ENCODE measurements at places on chromosomes 11 and 22. TPM values are rescaled to one million over a fixed set of nuclear protein-coding genes. Genes with fewer than 3 reads are reported as not detected.

HEPN1 gene
- not detected for polyA plus RNA-seq

APOL5 gene
- 1.3 TPM for polyA plus RNA-seq

DNAJB7 gene
- polyA plus RNA-seq, result not detected

PKP3 gene
- polyA plus RNA-seq, result not detected

OR6A2 gene
- not detected for polyA plus RNA-seq

OR51F2 gene
- polyA plus RNA-seq, result not detected

GRCh38 chr11:114564831-114565230, 5.2 kb upstream of the NXPE1 start:
- DNase-seq, result peak; percentile 59

DNA sequence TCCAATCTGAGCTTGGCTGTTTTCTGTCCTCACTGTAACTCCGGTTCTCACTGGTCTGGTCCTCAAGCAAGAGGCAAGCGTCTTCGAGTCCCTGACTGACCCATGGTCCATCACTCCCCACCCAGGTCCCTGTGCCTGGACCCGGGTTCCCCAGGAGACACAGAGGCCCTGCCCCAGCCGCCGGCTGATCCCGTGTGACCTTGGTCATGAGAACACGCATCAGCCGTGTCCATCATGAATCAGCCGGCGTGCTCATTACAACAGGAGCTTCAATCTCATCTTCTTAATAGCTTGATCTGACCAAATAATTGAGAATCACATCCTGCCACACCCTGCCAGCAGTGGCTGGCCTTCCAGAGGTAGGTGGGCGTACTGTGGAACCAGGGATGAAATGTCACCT, 545.1 kb downstream of the BRD1 start:
- DNase-seq, result no peak

- DNase-seq, result no peak
Measured at GRCh38 chr22:27577574-27577969, 224.0 kb downstream of the MN1 start.

GRCh38 chr22:31340765-31341247, 5.3 kb downstream of the PATZ1 start:
- no peak for DNase-seq

GRCh38 chr22:48449466-48450187, 1378.0 kb downstream of the BRD1 start:
- no peak for DNase-seq

DNA sequence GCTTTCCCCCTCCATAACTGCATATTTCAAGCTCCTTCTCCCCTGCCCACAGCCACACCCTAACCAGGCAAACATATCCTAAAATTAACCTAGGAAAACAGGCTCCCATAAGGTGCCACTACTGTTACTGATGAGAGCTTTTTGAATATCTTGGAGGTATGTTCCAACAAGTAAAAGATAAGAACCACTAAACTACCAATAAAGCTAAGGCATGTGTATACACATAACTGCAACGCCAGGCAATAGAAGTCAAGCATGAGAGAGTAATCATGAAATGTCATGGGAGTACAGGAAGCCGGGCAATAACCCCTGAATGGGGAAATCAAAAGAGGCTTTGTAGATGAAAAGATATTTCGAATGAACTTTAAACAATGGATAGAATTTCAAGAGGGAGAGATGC, 9.3 kb downstream of the MMP13 start:
- no peak for DNase-seq

DNA sequence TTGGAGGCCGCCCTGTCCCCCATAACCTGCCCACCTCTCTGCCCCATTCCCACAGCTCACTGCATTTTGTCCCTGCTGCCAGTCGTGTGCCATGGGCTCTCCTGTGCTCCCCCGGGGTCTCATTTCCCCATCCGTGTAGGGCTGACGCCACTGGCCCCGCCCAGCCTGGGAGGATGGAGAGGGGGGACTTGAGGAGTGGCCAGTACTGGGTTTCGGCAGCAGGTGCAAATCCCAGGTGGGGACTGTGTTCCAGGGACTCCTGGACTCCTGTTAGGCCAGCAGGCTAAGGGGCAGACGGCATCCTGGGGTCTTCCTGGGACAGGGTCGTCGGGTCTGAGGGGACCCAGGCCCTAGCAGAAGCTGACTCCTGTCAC, 1.2 kb upstream of the MYO7A start:
- DNase-seq, result no peak

DNA sequence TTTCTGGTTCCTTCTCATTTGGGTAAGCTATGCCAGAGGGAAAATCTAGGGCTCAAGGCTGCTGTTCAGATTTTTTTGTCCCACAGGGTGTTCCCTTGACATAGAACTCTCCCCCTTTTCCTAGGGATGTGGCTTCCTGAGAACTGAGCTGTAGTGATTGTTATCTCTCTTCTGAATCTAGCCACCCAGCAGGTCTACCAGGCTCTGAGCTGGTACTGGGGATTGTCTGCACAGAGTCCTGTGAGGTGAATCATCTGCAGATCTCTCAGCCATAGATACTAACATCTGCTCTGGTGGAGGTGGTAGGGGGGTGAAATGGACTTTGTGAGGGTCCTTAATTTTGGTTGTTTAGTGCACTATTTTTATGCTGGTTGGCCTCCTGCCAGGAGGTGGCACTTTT, 167.3 kb upstream of the PGR start:
- DNase-seq, result no peak

GRCh38 chr11:61295596-61295926, 445 bp upstream of the VWCE start:
- no peak for DNase-seq

- no peak for DNase-seq
Measured at GRCh38 chr11:17550450-17551346, 3.6 kb downstream of the OTOG start.

DNA sequence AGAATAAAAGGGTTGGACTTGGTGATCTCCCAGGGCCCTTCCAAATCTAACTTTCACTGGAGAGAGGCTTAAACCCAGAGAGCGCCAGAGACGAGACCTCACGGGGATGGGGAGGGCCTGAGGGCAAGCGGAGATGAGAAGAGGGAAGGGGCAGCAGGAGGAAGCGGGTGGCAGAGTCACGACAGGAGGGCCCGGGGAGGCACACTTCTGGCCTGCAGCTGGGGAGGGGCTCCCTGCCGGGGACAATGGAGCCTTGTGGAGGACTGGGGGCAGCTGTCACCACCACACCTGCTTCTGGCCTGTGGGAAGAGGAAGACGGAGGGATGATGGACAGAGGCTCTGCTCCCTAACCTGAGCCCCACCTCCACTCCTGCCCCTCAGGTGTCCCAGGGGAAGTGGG, 40.2 kb downstream of the PDE2A start:
- DNase-seq, result no peak

DNA sequence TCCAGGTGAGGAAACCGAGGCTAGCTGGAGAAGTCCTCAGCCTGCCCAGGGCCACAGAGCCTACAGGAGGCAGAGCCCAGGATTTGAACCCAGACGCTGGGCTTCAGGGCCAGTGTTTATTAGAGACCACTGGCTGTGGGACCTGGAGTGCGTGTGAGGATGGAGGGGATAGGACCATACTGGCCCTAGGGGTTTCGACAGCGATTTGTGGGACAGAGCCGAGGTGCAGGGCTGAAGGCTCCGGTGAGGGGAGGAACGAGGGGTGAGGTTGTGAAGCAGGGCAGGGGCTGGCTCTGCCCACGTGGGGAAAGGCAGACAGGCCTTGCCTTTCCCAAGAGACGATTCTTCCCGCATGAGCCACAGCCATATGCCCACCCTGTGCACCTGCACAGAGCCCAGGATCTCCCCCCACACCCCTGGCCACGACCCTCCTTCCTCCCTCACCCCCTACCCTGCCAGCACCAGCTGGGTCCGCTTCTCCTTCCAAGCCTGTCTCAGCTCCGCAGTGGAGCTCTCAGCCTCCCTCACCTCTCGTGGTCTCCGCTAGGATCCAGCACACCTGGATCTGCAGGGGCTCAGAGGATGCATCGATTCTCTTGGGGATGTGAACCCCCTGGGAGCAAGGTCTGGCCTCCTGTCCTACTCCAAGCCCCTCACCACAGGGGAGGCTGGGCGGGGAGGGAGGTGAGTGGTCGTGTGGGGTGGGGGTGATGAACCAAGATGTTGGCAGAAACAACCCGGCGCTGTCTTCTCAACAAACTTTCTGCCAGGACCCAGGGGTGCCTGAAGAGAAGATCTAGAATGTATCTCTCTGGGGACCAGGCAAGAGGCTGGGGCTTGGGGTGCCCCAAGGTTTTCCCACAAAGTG, 58.4 kb downstream of the RTL6 start:
- no peak for DNase-seq

GRCh38 chr11:31865606-31866300, 54.6 kb upstream of the PAX6 start:
- DNase-seq, result no peak

DNA sequence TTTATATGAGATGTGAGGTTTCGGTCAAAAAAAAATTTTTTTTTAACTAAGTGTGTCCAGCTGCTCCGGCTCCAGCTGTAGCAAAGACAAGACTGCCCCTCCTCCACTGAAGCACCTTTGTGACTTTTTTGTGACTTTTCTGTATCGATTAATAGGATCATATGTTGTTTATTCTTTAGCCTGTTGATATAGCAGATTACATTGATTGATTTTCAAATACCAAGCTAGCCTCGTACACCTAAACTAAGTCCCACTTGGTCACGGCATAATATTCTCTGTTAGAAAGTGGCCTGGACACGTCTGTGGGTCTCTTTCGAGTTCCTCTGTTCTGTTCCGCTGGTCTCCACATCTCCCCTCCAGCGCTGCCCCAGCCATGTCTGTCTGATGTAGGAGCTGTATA, 126.8 kb downstream of the IGLL1 start:
- DNase-seq, result no peak

GRCh38 chr11:10805741-10806140, 3.0 kb downstream of the EIF4G2 start:
- DNase-seq, result no peak

DNA sequence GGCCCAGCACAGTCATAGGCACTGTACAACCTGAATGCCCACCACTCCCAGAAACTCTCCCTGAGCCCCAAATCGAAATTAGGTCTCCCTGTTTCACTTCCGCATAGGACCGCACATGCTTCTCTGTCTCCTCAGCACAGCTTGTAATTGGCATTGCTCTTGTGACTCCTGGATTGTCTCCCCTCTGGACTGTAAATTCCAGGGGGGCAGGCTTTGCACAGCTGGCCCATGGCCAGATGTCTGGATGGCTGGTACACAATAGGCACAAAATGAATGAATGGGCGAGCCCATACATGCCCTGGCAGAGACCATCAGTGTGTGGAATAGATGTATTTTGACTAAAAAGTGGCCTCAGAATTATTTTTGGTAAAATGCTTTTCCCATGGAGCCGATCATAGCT, 63.3 kb upstream of the PHF21B start:
- no peak for DNase-seq

- no peak for DNase-seq
Measured at GRCh38 chr22:49278340-49278739, 549.3 kb downstream of the BRD1 start.

- DNase-seq, result no peak
Measured at GRCh38 chr22:24418786-24419474, 8.5 kb upstream of the ADORA2A start.

GRCh38 chr22:40578171-40578570, 58.3 kb downstream of the MRTFA start:
- no peak for DNase-seq

- DNase-seq, result no peak
Measured at GRCh38 chr11:105935791-105936190, 86.2 kb downstream of the MSANTD4 start.

DNA sequence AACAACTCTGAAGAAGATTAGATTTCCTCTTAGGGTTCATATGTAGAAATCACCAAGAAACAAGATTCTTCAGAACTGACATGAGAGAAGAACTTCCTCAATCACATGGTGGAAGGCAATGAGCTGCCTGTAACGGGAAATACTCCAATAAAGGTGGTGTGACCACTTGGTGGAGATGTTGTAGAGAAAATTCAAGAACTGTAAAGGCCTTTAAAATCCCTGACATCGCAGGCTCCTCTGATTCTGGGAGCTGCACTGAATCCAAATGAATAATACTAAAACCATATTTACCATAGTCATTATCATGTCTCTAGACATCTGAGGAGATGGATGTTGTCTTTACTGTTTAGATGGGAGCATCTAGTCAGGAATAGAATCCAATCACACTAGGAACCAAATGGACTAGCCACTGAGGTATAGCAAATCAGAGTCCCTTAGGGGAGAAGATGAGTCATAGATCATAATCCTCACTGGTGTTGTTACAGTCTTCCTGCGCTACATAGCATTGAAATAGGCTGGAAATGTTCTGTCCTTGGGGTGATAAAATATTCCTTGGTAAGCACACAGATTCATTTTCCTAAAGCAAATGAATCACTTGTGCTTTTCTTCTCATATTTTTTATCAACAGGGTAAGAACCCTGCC, 321.6 kb upstream of the TENM4 start:
- DNase-seq, result peak; percentile 3

DNA sequence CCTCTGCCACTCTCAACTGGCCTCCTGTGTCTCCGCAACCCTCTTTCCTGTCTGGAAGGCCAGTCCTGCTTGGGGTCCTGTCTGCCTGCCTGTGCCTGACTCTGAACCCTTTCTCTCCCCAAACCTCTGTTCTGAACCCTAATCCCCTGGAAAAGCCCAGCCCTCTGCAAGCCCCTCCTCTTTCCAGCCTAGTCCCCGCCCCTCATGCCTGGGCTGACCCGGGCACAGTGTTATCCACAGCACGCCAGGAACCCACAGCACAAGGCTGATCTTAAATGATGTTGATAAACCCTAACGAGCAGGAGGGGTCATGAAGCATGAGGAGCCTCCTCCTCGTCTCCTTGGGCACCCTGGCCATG, at the start of gene IFITM10:
Gene IFITM10, minus strand, starts transcription at position 115 of the 359 bp plus-strand sequence. CDS start 153 bp downstream, outside the sequence.
- no peak for DNase-seq

GRCh38 chr11:33926671-33927552, 35.0 kb upstream of the LMO2 start:
- no peak for DNase-seq

GRCh38 chr11:95451261-95451660, 220.3 kb upstream of the SESN3 start:
- DNase-seq, result no peak

- DNase-seq, result no peak
Measured at GRCh38 chr11:92948116-92948515, 21.3 kb upstream of the MTNR1B start.

GRCh38 chr11:119860561-119861094, 131.6 kb upstream of the NECTIN1 start:
- DNase-seq, result no peak
